ENCODE measurements at places on chromosomes 16 and 17. TPM values are rescaled to one million over a fixed set of nuclear protein-coding genes. Genes with fewer than 3 reads are reported as not detected.

DNA sequence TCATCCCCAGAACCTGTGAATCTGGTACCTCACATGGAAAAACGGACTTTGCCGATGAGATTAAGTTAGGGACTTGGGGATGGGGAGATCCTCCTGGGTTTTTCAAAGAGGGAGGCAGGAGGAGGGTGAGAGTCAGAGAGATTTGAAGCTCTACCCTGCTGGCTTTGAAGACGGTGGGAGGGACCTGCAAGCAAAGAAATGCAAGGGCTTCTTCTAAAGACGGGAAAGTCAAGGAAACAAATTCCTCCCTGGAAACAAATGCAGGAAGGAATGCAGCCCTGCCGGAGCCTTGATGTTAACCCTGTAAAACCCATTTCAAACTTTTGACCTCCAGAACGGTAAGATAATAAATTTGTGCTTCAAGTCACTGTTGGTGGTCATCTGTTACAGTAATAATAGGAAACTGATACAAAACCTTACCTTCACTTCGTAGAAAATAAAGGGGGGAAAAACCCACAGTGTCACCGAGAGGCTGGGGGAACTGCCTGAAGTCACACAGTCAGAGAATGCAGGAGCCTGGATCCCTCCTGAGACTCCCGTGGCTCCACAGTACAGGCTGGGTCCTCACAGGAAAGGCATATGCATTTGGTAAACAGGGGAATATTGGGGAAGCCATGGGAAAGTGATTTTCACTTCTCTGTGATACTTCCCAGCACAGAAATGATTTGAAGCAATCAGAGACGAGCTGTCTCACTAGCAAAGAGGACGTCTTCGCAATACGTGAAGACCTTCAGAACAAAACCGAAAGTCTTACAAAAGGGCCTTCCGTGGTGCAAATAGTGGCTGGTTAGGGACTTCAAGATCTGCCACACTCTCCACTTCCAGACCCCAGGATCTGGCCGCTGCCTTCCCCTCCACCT is 58.9 kb upstream of the CLEC3A start:
- DNase-seq: no peak

- no peak for DNase-seq
Observed at GRCh38 chr16:82943371-82943770, 316.6 kb downstream of the CDH13 start.

DNA sequence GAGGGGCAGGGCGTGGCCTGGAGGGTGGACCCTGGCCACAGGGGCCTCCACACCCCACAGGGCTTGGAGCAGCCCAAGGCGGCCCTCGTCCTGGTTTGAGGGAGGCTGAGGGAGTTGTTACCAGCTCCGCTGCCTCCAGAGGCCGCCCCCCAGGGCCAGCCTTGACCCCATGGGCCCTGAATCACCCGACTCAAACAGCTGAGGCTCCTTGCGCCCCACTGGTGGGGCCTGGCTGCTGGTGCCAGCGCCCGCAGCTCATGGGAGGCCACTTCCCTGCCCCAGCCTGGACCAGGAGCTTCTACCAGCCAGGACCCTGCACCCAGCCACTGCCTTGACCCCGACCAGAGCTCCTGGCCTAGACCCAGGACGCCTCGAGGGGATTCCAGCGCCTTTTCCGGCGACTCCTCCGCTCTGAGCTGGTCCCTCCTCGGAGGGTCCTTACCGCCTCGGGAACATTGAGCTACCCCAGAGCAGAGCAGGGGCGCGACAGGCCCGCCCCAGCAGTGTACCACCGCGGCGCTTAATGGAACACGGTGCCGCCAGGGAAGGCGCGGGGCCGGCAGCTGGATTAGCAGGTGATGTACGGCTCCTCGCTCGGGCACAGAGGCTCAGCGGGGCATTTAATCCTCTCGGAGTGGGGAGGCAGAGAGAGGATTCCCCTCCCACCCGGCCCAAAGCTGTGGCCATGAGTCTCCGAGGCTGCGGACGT is 37.2 kb downstream of the GSE1 start:
- DNase-seq: no peak

DNA sequence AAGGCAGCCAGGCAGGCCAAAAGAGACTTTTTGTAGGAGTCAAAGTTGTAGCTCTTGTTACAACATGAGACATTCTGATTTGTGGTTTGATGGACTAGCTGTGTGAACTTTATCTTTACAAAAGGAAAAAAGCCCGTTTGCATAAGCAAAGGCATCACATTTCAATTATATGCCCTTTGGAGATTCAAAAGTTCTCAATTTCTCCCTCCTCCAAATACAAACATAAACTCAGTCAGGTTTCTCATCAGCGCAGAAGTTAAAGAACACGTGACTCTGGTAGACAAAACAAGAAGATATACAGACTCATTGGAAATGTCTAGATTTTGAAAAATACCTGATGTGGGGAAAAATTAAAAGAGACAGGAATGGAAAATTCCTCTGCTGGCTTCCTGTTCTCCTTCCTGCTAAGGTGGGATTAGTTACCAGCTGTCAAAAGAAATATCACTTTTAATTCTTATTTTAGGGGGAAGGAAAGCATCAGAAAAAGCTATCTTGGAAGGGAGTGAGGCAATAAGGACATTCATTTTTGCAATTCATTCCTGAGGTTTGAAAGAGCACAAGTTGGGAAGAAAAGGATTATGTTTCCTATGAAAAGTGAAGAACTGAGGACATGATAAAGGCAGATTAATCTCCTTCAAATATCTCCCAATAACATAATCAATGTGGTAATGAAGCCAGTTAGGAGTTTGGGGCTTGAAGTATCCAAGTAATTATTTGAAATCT is 4.6 kb upstream of the KCNJ16 start:
- DNase-seq: peak; percentile 23

GRCh38 chr16:17309510-17309909 is 161.2 kb downstream of the XYLT1 start:
- DNase-seq: no peak

DNA sequence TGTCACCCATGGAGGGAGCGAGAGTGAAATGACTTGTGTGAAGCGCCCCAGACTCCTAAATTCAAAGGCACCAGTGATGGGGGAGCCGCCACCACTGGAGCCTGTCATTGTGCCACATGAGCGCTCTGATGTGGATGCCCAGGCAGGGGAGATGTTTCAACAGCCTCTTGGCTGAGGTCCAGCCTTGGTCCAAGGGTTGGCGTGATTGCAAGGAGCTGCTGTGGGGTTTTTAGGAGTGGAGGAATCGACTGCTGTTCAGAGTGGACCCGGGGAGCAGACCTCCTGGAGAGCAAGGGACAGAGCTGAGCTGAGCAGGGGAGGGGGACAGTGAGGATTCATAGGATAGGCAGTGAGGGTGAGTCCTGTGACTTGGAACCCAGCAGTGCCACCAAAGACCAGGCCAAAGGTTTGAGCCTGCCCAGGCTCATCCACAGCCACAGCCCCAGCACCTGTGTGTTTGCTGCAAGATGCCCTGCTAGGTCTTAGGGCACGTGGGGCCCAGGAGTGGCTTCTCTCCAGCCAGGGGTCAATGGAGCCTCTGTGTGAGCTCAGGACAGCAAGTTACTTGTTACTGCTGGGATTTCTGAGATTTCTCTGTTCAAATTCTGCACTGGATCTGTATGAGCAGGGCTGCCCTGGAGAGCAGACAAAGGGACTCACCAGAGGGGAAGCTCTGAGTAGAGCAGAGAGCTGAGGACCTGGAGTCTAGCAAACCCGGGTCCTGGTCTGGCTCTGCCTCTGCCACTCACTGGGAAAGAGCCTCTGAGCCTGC is 20.3 kb downstream of the RHBDL3 start:
- no peak for DNase-seq

GRCh38 chr16:2791174-2791573 is 3.8 kb upstream of the PRSS33 start:
- DNase-seq: no peak

- DNase-seq: no peak
Observed at GRCh38 chr16:27805828-27806351, 255.9 kb downstream of the KATNIP start.

- DNase-seq: peak; percentile 73
Observed at GRCh38 chr17:61809816-61810392, 53.4 kb downstream of the BRIP1 start.

DNA sequence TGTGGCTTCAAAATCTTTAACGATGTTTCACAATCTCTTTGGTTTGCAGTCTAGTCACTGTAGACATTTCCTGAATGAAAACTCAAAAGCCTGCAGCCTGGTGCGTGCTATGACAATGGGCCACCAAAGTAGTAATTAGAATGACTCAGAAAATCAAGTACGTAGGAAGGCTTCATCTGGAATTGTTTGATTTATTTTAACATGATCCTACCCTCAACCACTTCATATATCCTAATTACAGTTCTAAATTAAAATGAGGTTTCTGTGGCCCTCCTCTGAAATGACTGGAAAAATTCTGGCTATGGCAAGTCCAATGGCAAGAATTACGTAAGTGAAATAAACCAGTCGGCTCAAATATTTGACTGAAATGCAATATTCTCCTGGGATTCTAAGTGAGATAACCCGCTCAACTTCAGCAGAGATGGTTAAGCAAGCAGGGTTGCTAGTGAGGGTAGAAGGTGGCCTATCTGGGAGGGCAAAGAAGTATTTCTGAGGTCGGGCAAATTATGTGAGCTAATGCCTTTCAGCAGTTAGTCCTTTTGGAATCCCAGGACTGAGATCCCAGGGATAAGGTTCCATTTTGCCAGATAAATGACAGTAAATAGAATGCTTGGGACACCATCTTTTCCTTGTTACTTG is 145.6 kb upstream of the MYOCD start:
- peak; percentile 16 for DNase-seq

GRCh38 chr16:17409894-17410293 is 60.9 kb downstream of the XYLT1 start:
- DNase-seq: no peak

DNA sequence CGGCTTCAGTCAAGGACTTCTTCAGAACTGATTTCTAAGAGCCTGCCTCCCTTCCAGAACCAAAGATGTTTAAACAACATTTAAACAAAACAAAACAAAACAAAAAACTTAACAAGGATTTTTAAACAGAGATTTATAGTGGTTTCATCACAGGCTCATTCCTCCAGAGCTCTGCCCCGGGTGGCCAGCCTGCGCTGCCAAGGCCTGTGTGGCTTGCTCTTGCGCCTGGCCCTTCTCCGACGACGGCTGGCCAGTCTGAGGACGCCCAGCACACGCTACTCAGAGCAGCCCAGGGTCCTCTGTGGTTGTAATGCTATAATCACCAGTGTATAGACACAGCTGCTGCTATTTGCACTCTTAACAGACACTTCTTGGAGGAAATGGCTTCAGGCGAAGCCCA is 307.2 kb upstream of the MYOCD start:
- DNase-seq: no peak

GRCh38 chr16:22677024-22677830 is 136.7 kb upstream of the HS3ST2 start:
- no peak for DNase-seq

The SLC22A31 gene
- total RNA-seq: 8.4 TPM

The MYH8 gene
- total RNA-seq: not detected

The MT1A gene
- not detected for total RNA-seq

The NPW gene
- total RNA-seq: 5.6 TPM

The NT5M gene
- total RNA-seq: 8.6 TPM

The FBXW10 gene
- 0.15 TPM for total RNA-seq

The TEDC2 gene
- 44.9 TPM for total RNA-seq

The FGF11 gene
- total RNA-seq: 0.69 TPM

All from PC-3 (cell line).